Ascending aorta (tissue), 2 donors: ENCODE measurements at places on chromosomes 16 and 17. TPM values are rescaled to one million over a fixed set of nuclear protein-coding genes. Genes with fewer than 3 reads are reported as not detected.
A peak's percentile ranks its signal among the peaks of the same experiment; 100 is the strongest.

- no peaks in the 10 kb centered on the region for H3K27me3 ChIP-seq
- no peak for DNase-seq
- H3K4me3 ChIP-seq, result no peak overlapping the region
- no peaks in the 10 kb centered on the region for H3K36me3 ChIP-seq
These were observed 71.8 kb downstream of the ZNF18 start for GRCh38 chr17:11925262-11926021.

DNA sequence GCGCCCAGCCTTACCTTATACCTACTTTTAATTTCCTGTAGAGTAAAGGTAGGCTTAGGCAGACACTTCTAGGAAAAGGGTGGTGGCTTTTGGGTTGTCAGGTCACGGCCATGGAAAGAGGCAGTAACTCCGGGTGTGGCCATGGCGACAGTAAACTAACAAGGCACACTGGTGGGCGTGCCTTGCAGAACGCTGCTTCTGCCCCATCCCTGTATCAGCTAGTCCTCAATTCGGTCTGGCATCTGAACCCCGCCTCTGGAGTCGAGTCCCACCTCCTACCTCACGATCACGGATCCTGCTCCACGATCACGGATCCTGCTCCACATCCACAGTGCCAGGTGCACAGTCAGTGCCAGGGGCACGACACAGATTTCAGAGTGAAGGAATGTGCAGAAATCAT, 5.6 kb downstream of the ADCY9 start:
- no peaks in the 10 kb centered on the region for H3K36me3 ChIP-seq
- no peak for DNase-seq
- H3K4me1 ChIP-seq, result peaks cover 25% of the 10 kb centered on the region
- peak overlapping the region; percentile 39 for H3K27ac ChIP-seq

DNA sequence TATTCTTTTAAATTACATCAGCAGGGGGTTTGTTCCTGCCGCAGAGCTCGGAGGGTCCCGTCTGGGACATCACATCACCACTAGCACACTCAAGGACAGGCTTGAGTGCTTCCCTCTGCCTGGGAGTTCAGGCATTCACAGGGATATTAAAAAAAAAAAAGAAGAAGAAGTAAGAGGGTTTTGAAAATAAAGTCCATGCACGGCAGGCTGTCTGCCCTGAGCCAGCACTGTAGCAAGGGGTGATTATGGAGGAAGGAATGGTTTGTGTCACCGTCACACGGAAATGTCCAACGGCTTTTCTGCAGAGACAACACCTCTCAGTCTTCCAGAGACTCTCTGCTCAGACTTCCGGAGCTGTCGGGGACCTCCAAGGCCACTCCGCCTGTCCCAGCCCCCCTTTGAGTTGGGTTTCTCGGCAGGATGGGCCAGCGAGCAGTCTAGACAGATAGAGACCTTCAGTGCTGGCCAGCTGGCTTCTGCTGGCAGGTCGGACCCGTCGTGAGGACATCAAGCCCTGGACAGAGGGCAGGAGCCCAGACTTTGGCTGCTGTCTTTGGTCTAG, 33.6 kb downstream of the MEOX1 start:
- no peaks in the 10 kb centered on the region for H3K27me3 ChIP-seq
- no peaks in the 10 kb centered on the region for H3K36me3 ChIP-seq
- H3K27ac ChIP-seq, result no peak overlapping the region
- DNase-seq, result no peak

ITGA3 gene
- total RNA-seq, result 222 TPM

DNA sequence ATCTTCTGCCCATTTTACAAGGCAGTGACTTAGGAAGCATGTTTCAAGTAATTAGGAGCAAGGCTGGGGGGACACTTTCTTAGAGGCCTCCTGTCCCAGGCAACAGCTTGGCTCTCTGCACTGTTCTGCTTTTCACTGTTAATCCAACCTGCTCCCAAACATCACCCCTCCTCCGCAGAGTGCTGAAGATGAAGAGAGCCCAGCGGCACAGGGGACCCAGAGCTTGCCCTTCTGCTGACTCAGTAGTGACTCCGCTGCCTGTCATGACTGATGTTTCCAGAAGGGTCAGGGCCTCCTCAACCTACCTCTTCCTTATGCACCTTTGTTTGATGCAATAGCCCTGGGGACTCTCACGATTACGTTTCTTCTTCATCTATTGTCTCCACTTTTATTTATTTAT, 38.9 kb upstream of the NDRG4 start:
- H3K36me3 ChIP-seq, result no peaks in the 10 kb centered on the region
- peaks cover 10% of the 10 kb centered on the region for H3K4me1 ChIP-seq
- no peak for DNase-seq
- peaks cover 21% of the 10 kb centered on the region for H3K27me3 ChIP-seq
- no peak overlapping the region for H3K4me3 ChIP-seq

GRCh38 chr17:15744074-15744676, 12.1 kb downstream of the TBC1D26 start:
- no peak overlapping the region for H3K4me3 ChIP-seq
- DNase-seq, result no peak
- H3K27ac ChIP-seq, result no peak overlapping the region
- H3K4me1 ChIP-seq, result no peaks in the 10 kb centered on the region

DNA sequence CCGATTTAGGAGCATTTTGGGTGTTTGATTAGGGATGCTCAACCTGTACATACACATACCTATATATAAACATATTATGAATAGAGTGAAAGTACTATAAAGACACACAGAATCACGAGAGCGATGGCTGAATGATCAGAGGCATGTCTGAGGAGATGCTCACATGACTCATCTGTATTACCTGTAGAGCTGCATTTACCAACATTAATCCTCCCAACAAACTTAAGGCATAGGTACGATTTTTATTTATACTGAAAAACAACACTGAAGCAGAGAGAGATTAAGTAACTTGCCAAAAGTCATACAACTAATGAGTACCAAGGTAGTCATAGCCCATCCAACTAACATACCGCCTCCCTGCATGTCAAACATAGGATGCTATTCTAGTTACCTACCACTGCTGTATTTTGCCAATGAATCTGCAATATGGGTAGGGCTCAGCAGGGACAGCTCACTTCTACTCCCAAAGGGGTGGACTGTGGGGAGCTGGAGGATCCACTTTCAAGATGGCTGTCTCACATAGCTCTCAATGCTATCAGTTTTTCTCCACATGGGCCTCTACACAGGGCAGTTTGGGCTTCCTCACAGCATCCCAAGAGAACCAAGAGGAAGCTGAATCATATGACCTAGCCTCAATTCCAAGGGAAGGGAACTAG, 7.3 kb downstream of the CYB5D1 start:
- H3K36me3 ChIP-seq, result no peaks in the 10 kb centered on the region
- no peak overlapping the region for H3K4me3 ChIP-seq
- no peak overlapping the region for H3K27ac ChIP-seq
- H3K27me3 ChIP-seq, result no peaks in the 10 kb centered on the region
- no peaks in the 10 kb centered on the region for H3K4me1 ChIP-seq
- DNase-seq, result no peak

KRTAP17-1 gene
- not detected for total RNA-seq

MYH13 gene
- not detected for total RNA-seq

SSTR5 gene
- total RNA-seq, result not detected

ADAP2 gene
- 12.5 TPM for total RNA-seq

CBFA2T3 gene
- 32.8 TPM for total RNA-seq

GRCh38 chr17:76354317-76354729, 607 bp upstream of the PRPSAP1 start:
- H3K4me3 ChIP-seq, result peak overlapping the region; percentile 97
- no peaks in the 10 kb centered on the region for H3K27me3 ChIP-seq
- H3K36me3 ChIP-seq, result no peaks in the 10 kb centered on the region
- no peak overlapping the region for H3K27ac ChIP-seq
- H3K4me1 ChIP-seq, result peaks cover 16% of the 10 kb centered on the region

DNA sequence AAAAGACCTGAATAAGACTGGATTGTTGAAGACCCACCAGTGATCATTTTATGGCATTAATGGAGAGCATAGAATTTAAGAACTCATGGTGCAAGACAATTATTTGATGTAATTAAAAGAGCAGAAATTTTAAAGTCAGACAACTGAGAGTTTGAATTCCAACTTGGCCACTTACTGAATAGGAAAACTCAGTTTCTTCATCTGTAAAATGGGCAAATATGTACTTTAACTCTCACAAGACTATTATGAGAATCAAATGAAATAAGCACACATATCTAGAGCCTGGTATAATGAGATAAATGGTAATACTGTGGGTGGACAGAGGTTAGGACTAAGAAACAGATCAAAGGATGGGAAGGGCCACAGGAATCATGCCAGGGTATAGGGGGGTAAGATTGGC, 88.0 kb downstream of the SOX9 start:
- no peaks in the 10 kb centered on the region for H3K36me3 ChIP-seq
- no peak overlapping the region for H3K4me3 ChIP-seq
- no peak for DNase-seq
- no peak overlapping the region for H3K27ac ChIP-seq
- no peaks in the 10 kb centered on the region for H3K4me1 ChIP-seq

- H3K27ac ChIP-seq, result no peak overlapping the region
- no peak overlapping the region for H3K4me3 ChIP-seq
- H3K27me3 ChIP-seq, result no peaks in the 10 kb centered on the region
- no peaks in the 10 kb centered on the region for H3K36me3 ChIP-seq
These were observed 6.3 kb downstream of the G6PC1 start for GRCh38 chr17:42906772-42907446.

DNA sequence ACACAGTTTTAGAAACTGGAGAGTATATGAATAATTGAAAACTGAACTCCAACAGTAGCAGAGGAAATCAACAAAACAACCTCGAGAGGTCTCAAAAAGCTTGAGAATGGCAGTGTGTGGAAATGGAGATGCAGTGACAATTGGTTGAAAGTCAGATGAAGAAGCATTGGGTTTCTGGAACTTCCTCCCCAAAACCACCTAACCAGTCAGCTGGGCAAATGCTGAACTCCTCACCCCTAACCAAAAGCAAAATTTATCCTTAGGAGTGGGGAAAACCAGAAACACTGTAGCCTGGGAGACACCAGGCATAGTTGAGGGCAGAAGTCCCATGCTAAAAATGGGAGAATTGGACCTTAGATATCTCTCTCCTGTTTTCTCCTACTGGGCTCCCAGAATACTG, 109.9 kb downstream of the TANC2 start:
- no peak for DNase-seq
- no peak overlapping the region for H3K4me3 ChIP-seq
- no peak overlapping the region for H3K27ac ChIP-seq
- H3K36me3 ChIP-seq, result no peaks in the 10 kb centered on the region
- H3K4me1 ChIP-seq, result no peaks in the 10 kb centered on the region

DNA sequence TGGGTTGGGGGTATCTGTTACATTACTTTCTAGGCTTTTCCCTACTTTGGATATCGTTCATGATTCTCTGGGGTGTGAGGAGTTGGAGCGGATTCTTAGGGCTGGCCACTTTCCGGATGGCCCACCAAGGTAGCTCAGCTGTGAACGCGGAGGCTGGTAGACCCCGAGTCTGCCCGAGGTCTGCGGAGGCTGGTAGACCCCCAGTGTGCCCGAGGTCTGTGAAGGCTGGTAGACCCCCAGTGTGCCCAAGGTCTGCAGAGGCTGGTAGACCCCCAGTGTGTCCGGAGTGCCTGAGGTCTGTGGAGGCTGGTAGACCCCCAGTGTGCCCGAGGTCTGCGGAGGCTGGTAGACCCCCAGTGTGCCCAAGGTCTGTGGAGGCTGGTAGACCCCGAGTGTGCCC, 99.2 kb upstream of the ZNF469 start:
- H3K36me3 ChIP-seq, result no peaks in the 10 kb centered on the region
- no peak overlapping the region for H3K4me3 ChIP-seq
- no peak overlapping the region for H3K27ac ChIP-seq
- no peaks in the 10 kb centered on the region for H3K4me1 ChIP-seq
- H3K27me3 ChIP-seq, result no peaks in the 10 kb centered on the region
- no peak for DNase-seq

GRCh38 chr17:50630524-50631194, 4.0 kb upstream of the ABCC3 start:
- no peaks in the 10 kb centered on the region for H3K36me3 ChIP-seq
- H3K4me3 ChIP-seq, result no peak overlapping the region
- peaks cover 6% of the 10 kb centered on the region for H3K4me1 ChIP-seq
- H3K27me3 ChIP-seq, result no peaks in the 10 kb centered on the region

GRCh38 chr16:23302045-23302956, at the start of gene SCNN1B:
Gene SCNN1B (plus strand): TSS chr16:23302302. CDS start chr16:23348600, 46,298 bp downstream.
- no peaks in the 10 kb centered on the region for H3K36me3 ChIP-seq
- no peak for DNase-seq
- H3K27me3 ChIP-seq, result peaks cover 5% of the 10 kb centered on the region
- no peaks in the 10 kb centered on the region for H3K4me1 ChIP-seq
- no peak within 1 kb of the TSS for H3K27ac ChIP-seq

DNA sequence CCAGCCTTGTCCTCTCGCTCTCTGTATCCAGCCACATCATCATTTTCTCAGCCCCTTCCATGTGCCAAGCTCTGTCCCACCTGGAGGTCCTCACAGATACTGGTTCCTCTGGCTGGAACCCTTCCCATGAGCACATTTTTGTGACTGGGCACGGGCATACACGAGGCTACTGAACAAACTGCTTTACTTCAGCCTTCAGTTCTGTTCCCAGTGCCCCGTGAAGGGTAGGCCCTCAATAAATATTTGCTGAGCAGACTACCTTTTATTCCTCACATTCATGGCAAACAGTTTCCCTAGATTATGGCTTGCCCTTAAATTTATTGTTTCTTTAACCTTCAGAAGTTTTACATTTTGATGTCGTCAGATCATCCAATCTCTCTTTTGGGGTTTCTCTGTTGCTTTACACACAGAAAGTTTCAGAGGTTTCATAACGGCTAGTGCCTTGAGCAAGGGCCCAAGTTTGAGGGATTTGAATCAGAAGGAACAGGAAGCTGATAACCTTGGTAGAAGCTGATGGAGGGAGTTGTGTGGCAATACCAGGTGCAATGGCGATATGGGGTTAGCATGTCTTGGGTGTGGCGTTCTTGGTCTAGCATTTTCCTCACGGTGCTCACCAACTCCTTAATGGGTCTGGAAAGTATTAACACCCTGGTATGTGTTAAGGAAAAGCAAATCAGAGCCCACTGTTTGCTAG, 27.8 kb downstream of the TMEM92 start:
- H3K4me1 ChIP-seq, result peaks cover 10% of the 10 kb centered on the region
- H3K4me3 ChIP-seq, result no peak overlapping the region

- H3K4me1 ChIP-seq, result no peaks in the 10 kb centered on the region
- no peaks in the 10 kb centered on the region for H3K36me3 ChIP-seq
- no peak overlapping the region for H3K4me3 ChIP-seq
- DNase-seq, result no peak
- H3K27ac ChIP-seq, result no peak overlapping the region
These were observed 36.0 kb upstream of the EMP2 start for GRCh38 chr16:10616419-10616755.

DNA sequence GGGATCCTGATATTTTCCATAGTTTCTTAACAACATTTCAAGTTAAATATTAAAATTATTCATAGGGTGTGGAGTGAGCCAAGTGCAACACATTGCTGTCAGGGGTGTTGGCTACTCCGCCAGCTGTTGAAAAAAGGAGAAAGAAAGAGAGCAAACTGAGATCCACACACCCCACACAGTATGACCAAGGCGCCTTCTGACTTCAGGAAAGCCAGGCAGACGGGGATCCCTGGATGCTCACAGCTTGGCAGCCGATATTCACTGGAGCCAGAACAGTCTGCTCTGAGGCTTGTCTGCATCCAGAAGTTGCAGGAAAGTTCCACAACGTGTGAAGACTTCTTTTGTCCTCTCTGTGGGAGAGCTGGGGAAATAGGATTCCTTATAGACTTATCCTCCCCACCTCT, 9.3 kb downstream of the CHD9NB start:
- DNase-seq, result no peak
- no peaks in the 10 kb centered on the region for H3K36me3 ChIP-seq
- peak overlapping the region; percentile 56 for H3K27ac ChIP-seq
- H3K4me3 ChIP-seq, result no peak overlapping the region
